ENCODE measurements at places on chromosomes 5 and 9.

GRCh38 chr9:125631391-125632085 lies 75.5 kb downstream of the MAPKAP1 start:
- DNase-seq: peak; percentile 58

GRCh38 chr5:172839669-172840431 lies 5.8 kb downstream of the ERGIC1 start:
- no peak for DNase-seq

DNA sequence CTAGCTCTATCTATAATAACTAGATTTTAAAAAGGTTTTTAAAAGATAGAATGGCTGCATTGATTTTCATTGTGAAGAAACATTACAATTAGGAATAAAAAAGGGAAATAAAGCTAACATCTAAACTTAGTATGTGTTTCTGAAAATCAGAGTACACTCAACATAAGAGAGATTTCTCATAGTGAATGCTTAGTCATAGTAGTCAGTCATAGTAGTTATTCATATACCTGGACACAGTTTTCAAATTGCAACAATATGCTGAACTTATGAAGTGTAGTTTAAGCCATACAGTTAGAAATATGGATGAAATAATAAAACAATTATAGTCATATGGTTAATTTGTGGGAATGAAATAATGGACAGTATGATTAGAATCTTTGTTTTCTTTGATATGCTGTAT lies 273.0 kb upstream of the CTNND2 start:
- DNase-seq: no peak

DNA sequence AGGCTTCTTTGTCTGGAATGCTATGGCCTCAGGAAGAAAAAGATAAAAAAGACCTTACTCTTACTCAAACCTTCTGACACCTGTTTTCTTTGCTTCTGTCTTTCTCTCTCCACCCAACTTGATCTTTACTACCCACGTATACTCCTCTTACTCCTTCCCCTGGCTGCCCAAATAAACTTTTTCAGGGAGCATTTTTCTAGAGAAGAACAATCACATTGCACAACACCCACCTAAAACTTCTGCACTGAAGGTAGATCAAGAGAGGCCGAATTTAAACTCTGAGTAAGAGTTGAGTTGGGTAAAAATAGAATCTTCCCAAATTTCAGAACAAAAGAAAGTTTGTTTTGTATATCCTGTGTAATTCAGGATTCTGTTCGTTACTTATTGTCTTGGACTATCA lies 3.9 kb downstream of the TEX48 start:
- no peak for DNase-seq

GRCh38 chr9:94865582-94866452 lies 139.3 kb downstream of the AOPEP start:
- DNase-seq: peak; percentile 58

- DNase-seq: peak; percentile 12
Observed at GRCh38 chr5:179187229-179187678, 127.1 kb downstream of the ZNF354C start.

All from fibroblast of skin of right biceps (primary cell).